Small intestine (tissue), 16 donors: ENCODE measurements at places on chromosomes 3 and 15. TPM values are rescaled to one million over a fixed set of nuclear protein-coding genes. Genes with fewer than 3 reads are reported as not detected.

DNA sequence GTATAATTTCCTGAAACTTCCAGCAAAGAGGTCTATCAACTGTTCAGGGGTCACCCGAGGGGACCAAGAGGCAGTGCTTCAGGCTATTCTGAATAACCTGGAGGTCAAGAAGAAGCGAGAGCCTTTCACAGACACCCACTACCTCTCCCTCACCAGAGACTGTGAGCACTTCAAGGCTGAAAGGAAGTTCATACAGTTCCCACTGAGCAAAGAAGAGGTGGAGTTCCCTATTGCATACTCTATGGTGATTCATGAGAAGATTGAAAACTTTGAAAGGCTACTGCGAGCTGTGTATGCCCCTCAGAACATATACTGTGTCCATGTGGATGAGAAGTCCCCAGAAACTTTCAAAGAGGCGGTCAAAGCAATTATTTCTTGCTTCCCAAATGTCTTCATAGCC lies 6.8 kb downstream of the GCNT3 start:
- peaks cover 10% of the 10 kb centered on the region for H3K27me3 ChIP-seq
- peaks cover 6% of the 10 kb centered on the region for H3K36me3 ChIP-seq
- no peak for DNase-seq
- no peak overlapping the region for H3K27ac ChIP-seq
- peaks cover 7% of the 10 kb centered on the region for H3K4me1 ChIP-seq

GRCh38 chr3:196238612-196239560 lies 22.6 kb downstream of the SLC51A start:
- DNase-seq, result no peak
- H3K27me3 ChIP-seq, result no peaks in the 10 kb centered on the region
- no peak overlapping the region for H3K4me3 ChIP-seq
- peaks cover 51% of the 10 kb centered on the region for H3K36me3 ChIP-seq

Gene PLSCR5
- not detected for polyA plus RNA-seq

- no peak overlapping the region for H3K4me3 ChIP-seq
- peaks cover 6% of the 10 kb centered on the region for H3K4me1 ChIP-seq
- no peak overlapping the region for H3K27ac ChIP-seq
- DNase-seq, result no peak
- no peaks in the 10 kb centered on the region for H3K36me3 ChIP-seq
Observed at GRCh38 chr15:69081310-69082004, 67.0 kb downstream of the NOX5 start.

DNA sequence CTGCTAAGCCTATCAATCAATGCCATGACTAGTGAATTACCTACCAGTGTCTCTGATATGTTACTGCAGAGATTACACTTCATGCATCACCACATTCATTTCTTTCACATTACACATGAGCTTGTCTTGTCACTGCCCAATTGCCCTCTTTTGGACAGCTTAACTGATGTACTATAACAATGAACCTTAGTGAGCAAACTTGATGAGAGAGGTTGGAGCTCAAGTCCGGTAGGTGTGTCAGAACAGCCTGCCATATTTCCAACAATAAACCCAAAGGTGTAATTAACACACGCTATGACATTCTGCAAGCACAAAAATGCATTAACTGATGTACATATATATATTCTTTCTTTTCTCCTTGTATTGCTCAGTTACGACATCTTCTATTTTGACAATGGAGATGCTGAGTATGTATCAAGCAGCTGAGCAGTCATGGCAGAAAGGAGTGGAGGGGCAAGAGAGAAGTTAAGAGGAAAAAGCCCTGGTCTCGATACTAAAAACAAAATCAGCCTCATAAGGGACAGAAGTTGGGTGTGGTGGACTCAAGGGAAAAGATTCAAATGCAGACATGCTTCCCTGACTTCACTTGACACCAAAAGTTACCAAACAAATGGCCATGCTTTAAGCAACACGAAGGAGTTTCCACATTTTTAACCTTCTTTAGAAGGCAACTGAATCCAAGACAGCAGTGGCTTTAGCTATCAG lies 538.2 kb downstream of the FOXP1 start:
- H3K36me3 ChIP-seq, result peaks cover 6% of the 10 kb centered on the region
- H3K27ac ChIP-seq, result no peak overlapping the region
- H3K4me3 ChIP-seq, result no peak overlapping the region
- H3K27me3 ChIP-seq, result no peaks in the 10 kb centered on the region
- DNase-seq, result no peak
